ENCODE measurements at places on chromosomes 1 and 21.

- peak; percentile 69 for DNase-seq
These were observed 60.3 kb downstream of the SLC45A1 start for GRCh38 chr1:8378178-8378577.

DNA sequence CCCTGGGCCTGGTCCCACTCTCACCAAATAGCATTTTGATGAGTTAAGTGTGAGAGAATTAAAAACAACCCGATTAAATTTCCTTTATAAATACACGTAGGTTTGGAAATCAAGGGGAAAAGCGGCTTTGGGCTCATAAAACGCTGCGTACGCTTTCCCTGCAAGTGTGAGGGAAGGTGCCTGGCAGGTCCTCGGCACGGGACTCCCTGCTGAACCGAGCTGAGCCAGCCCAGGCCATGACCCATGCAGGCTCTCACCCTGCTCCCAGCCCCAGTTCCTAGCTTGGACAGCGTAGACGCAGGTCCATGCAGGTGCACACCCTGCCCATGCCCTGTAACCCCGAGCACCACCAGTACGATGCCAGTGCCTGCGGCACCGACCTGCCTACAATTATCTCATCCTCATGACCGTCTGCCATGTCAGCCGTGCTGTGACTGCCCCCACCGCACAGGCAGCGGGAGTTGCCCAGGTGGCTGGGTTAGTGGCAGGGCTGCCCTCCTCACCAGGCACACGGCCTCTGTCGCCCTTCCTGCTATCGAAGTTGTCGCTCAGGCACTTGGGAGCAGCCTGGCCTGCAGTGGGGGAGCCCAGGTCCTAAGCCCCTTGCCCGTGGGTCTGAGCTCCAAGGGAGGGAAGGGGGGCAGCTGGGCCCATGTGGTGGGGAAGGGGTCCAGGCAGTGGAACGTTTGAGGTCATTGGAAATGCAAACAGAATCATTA is 41.0 kb upstream of the ACTRT2 start:
- no peak for DNase-seq

GRCh38 chr1:57248830-57249229 is 175.0 kb downstream of the DAB1 start:
- DNase-seq, result no peak

DNA sequence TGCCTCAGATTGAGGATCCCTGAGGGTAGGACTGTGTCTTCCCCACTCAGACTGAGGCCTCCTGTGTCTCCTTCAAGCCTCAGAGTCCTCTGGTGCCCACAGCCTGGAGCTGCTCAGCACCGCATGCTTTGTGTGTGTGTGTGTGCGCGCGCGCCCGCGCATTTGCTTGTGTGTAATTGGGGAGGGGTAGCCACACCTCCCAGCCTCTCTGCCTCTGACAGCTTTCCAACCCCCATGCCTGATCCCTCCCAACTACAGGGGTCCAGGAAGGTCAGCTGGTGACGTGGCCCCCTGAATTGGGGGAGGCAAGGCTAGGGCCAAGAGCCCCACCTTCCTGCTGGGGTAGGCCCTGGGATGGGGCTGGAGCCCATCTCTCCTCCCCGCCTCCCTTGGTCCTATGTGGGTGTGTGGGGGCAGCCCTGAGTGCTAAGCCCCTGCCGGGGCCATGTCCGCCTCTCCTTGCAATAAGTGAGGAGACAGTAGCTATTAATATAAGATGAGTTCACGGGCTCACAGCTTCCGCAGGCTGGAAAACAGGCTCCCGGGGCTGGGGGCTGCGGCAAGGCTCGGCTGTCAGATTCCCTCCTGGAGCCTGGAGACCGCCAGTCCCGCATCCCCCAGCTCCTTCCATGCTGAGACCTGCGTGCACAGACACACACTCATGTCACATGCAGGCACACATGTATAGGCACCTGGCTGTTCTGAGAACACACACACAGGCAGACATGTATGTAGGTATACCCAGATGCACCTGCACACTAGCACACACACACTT is 7.0 kb downstream of the GPR3 start:
- peak; percentile 29 for DNase-seq

DNA sequence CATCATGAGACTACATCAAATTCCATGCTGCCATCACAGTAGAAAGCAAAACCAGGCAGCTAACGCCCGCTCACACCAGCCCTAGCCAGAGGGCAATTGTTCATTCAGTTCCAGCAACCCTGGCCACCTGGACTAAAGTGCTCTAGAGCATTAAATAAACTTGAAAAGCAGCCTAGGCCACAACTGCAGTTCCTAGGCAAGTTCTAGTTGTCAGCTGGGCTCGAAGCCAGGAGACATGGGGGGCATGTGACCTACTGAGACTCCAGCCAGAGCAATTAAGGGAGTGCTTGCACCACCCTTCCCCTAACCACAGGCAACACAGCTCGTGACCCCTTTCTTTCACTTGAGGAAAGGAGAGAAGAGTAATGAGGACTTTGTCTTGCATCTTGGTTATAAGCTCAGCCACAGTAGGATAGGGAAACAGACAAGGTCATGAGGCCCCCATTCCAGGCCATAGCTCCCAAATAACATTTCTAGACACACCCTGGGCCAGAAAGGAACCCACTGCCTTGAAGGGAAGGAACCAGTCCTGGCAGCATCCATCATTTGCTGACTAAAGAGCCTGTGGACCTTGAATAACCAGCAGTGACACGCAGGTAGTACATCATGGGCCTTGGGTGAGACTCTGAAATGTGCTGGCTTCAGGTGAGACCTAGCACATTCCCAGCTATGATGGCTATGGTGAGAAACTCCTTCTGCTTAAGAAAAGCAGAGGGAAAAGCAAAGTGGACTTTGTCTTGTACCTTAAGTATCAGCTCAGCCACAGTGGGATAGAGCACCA is 77.0 kb downstream of the ZZZ3 start:
- peak; percentile 86 for DNase-seq

DNA sequence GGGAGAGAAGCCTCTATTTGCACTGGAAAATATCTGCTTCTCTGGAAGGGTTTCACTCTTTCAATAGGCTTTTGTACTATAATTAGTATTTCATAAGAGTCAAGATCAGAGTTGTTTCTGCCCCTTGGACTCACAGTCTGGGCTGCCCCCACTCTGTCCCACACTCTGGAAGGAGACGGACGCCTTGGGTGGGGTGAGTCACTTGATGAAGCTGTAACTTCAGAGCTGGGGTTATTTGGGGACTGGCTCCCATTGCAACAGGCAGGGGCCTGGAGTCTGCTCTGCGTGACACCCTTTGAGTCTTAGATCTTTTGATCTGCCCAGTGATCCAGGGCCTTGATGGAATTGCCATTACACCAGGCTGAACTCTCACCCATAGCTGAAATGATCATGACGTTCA is 4.0 kb upstream of the KCNA10 start:
- no peak for DNase-seq

- peak; percentile 82 for DNase-seq
These were observed 594.7 kb upstream of the CAMK1G start for GRCh38 chr1:208988811-208989222.

Measured in cardiac muscle cell (in vitro differentiated cells and primary cell).